ENCODE measurements at places on chromosomes 7 and 10. TPM values are rescaled to one million over a fixed set of nuclear protein-coding genes. Genes with fewer than 3 reads are reported as not detected.
A peak's percentile ranks its signal among the peaks of the same experiment; 100 is the strongest.

- H3K27me3 ChIP-seq, result no peaks in the 10 kb centered on the region
- no peak overlapping the region for H3K27ac ChIP-seq
- peak; percentile 62 for DNase-seq
- H3K4me1 ChIP-seq, result no peaks in the 10 kb centered on the region
These were observed 11.4 kb upstream of the SCART1 start for GRCh38 chr10:133442191-133442966.

DNA sequence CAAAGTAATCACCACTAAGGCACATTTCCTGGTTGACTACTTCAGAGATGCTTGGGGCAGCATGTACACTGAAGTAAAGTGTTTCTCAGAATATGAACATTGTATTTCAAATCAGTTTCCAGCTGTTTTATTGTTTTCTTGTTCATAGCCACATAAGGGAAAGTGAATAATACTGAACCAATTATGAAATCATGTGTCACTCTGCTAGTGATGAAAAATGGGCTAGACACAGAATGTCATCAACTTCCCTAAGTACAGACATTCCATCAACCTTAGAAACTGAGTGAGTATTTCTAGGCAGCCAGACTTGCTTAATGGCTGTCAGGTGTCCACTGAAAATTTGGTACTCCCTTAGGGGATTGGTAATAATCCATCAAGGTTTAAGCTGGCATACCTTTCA lies 603.5 kb downstream of the ARL4A start:
- H3K36me3 ChIP-seq, result no peaks in the 10 kb centered on the region
- no peak for DNase-seq
- no peak overlapping the region for H3K27ac ChIP-seq
- no peak overlapping the region for H3K4me3 ChIP-seq
- no peaks in the 10 kb centered on the region for H3K4me1 ChIP-seq

DNA sequence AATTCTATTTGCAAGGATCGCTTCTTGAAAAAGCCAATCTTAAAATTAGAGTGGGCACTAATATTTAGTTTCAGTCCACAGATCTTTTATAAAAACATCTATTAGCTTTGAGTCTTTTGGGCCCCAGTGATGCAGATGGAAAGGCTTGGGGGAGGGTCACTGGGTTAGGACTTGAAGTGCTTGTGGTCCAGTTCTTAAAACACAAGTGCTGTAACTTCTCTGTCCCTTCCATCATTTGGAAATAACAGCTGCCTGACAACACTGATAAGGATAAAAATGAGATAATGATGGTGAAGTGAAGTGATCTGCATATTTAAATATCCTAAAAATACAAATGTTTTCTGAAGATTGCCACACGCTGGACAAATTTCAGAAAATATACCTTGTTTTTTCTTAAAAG lies 37.1 kb upstream of the ZRANB1 start:
- no peak for DNase-seq
- no peak overlapping the region for H3K27ac ChIP-seq
- H3K4me1 ChIP-seq, result no peaks in the 10 kb centered on the region

DNA sequence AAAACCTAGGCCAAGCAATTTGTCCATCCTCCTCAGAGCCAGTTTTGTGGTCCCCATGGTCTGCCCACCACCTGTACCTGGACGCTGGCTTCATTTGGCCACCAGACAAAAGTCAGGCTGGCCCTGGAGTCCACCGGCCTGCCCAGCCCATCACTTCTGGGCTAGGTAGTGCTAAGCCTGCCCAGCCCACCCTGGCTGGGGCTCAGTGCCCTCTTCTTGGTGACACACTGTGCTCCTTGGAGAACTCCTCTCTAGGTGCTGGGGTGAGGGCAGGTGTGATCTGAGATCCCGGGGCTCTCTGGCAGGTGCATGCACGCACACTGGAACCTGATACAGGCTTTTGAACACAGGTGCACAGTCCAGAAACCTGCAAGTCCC lies 1.1 kb downstream of the AIFM2 start:
- H3K27me3 ChIP-seq, result no peaks in the 10 kb centered on the region
- no peak for DNase-seq
- no peaks in the 10 kb centered on the region for H3K36me3 ChIP-seq
- H3K4me3 ChIP-seq, result peak overlapping the region; percentile 87

DNA sequence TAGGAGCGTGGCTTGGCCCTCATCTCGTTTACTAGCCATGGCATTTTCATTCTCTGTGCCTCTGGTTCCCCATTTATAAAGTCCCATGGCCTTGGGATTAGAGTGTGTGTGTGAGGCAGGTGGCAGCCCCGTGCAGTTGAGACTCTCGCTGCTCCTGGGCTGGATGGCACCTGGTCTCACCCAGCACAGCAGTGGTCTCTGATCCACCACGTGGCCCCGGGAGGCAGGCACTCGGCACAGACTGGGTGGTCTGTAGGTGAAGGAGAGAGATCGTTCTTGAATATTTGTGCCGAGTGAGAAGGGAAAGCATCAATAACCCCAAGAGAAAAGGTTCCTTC lies 50.4 kb downstream of the CALML3 start:
- no peak for DNase-seq
- no peak overlapping the region for H3K4me3 ChIP-seq
- no peaks in the 10 kb centered on the region for H3K27me3 ChIP-seq
- peak overlapping the region; percentile 53 for H3K27ac ChIP-seq
- peaks cover 37% of the 10 kb centered on the region for H3K4me1 ChIP-seq
- H3K36me3 ChIP-seq, result no peaks in the 10 kb centered on the region

DNA sequence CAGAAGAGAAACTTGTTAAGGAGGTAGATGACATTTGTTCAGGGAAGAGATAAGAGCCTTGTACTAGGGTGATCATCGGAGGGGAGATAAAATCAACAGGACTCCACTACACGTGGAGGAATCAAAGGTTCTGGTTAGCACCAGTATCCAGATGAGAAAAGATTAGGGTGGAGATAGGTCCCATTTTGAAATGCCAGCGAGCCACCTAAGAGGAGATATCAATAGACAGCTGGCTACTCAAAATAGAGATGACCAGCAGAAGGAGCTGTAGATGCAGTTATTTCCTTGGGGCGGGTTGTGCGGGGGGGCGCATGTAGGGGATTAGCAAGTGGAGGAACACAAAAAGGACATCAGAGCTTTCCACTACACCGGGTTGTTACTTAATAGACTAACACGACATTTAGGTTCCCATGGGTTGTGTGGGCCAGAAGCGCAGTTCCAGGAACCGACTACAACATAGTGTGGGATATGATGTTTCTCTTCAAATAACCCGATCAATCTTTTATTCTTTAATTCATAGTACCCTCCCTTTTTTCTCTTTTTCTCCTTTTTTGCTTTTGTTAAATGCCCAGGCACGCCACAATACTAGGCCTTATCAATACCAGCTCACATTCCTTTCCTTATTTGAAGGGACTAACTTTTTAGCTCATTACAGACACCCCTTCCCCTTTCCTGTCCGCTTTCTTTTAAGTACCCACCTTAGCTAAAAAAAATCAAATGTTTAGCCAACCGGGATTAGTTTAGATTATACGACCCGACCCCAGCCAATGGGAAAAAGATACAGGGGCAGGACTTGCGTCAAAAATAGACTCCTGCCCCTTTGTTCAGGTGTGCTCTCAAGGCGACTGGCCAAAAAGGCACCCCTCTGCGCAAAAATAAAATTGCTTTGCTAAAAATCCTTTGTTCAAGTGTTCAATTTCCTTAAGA lies 2.0 kb upstream of the KIF11 start:
- H3K27ac ChIP-seq, result peak overlapping the region; percentile 98
- H3K4me3 ChIP-seq, result peak overlapping the region; percentile 71
- no peaks in the 10 kb centered on the region for H3K36me3 ChIP-seq
- peaks cover 27% of the 10 kb centered on the region for H3K4me1 ChIP-seq
- no peak for DNase-seq

DNA sequence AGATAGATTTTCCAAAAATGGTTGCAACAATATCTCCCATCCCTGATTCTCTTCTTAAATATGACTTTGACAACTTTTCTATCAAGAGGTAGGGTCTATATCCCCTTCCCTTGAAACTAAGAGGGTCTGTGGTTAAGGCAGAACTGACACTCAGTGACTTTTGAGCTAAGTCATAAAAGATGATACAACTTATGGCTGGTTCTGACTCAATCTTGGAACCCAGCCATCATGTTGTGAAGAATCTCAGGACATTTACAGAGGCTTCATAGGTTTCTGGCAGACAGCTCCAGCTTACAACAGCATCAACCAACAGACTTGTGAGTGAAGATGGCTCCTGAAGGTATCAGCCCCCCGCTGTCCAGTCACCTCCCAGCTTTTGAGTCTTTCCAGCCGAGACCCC lies 203.5 kb downstream of the RNLS start:
- no peaks in the 10 kb centered on the region for H3K27me3 ChIP-seq
- H3K4me3 ChIP-seq, result no peak overlapping the region
- H3K36me3 ChIP-seq, result no peaks in the 10 kb centered on the region
- no peak overlapping the region for H3K27ac ChIP-seq
- H3K4me1 ChIP-seq, result no peaks in the 10 kb centered on the region
- no peak for DNase-seq

DNA sequence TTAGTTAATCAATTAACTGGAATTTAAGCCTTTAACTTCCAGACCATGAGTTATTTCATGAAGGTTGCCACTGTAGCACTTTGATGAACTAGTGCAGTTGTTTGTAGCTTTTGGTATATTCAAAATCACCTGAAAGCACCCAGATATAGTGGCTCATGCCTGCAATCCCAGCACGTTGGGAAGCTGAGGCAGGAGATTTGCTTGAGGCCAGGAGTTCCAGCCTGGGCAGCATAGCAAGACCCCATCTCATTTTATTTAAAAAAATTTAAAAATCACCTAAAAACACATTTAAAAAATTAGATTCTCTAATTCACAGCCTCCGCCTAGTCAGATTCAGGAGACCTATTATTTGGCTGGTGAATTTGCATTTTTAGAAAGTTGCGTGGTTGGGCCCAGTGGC lies 9.0 kb downstream of the TBC1D12 start:
- H3K4me3 ChIP-seq, result no peak overlapping the region
- no peak overlapping the region for H3K27ac ChIP-seq
- DNase-seq, result no peak
- H3K4me1 ChIP-seq, result no peaks in the 10 kb centered on the region
- H3K27me3 ChIP-seq, result no peaks in the 10 kb centered on the region
- H3K36me3 ChIP-seq, result no peaks in the 10 kb centered on the region

DNA sequence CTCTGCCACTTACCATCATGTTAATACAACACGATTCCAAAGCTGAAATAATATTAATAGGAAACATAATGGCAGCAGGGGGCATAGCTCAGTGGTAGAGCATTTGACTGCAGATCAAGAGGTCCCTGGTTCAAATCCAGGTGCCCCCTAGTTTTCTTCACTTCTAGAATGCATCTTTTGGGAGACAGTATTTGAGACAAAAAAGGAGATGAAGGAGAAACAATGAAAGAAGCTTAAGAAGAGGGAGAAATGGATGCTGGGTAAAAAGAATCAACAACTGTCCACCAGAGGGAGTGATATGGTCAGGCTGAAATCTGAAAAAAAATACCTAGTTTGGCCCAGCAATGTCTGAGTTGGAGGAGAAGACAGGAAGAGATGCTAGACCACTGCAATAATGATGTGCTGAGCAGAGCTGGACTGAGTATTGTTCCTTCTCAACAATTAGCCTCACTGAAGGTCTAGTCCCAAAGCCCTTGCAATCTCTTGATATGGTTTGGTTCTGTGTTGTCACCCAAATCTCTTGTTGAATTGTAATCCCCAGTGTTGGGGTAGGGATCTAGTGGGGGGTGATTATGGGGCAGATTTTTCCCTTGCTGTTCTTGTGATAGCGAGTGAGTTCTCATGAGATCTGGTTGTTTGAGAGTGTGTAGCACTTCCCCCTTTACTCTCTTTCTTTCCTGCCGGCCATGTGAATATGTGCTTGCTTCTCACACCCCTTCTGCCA lies 48.3 kb downstream of the ZNF783 start:
- H3K27me3 ChIP-seq, result no peaks in the 10 kb centered on the region
- no peaks in the 10 kb centered on the region for H3K4me1 ChIP-seq
- H3K4me3 ChIP-seq, result no peak overlapping the region
- H3K27ac ChIP-seq, result no peak overlapping the region
- DNase-seq, result no peak

DNA sequence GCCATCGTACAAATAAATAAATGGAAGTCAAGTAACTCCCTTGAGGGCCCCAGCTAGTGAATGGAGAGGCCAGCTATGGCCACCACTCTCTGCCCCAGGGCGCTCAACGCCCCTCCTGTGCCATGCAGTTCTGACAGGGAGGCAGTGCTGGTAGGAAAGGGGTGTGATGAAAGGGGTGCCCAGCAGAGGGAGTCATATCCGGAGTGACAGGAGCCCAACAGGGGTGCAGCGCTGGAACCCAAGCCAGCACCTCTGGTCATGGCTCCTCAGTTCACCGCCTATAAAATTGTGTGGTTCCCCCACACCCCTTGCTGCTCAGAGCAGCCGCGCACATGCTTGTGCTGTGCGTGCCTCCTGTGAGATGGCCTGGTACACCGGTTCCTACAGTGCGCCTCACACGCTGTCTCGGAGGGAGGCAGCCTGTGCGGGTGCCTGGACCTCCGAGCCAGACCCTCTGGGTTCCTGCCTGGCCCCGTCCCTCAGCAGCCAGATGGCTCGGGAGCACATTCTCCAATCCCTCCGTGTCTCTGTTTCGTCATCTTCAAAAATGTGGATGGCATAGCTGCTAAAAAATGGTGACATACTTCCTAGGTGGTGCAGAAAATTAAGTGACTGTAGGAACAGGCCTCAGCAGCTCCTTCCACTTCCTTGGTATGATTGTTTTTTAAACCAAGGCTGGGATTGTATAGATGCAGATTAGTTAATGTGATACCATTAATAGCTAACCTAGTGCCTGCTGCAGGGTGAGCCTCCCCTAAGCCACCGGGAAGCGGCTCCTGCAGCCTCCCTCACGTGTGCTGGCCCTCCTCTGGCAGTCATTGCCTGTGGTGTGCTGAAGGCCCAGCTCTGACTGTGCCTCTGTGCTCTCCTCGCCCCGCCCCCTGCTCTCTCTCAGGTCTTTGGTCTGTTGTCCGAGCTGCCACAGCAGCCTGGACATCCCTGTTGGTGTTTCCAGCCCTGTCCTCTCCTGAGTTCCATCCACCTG lies 125.8 kb downstream of the EGFR start:
- H3K4me1 ChIP-seq, result peaks cover 34% of the 10 kb centered on the region
- peak; percentile 85 for DNase-seq
- H3K27me3 ChIP-seq, result no peaks in the 10 kb centered on the region
- H3K36me3 ChIP-seq, result peaks cover 58% of the 10 kb centered on the region
- no peak overlapping the region for H3K27ac ChIP-seq

DNA sequence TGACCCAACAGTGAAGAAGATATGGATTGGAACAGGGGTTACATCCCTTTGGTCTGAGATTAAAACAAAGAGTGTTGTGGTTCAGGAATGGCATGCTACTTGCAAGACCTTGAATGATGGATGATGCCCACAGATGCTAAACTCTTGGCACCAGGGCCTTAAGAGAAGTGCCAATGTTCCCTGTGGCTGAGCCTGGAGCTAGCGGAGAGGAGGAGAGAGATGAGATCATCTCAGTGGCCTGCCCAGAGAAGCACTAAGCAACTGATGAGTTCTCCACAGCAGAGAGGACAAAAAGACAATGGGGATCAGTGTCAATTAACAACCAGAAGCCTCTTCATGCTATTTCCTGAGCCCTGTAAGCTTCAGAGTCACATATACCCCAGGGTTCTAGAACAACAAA lies 97.8 kb downstream of the ELAPOR2 start:
- H3K36me3 ChIP-seq, result no peaks in the 10 kb centered on the region
- no peak overlapping the region for H3K27ac ChIP-seq
- no peaks in the 10 kb centered on the region for H3K4me1 ChIP-seq
- H3K4me3 ChIP-seq, result no peak overlapping the region
- H3K27me3 ChIP-seq, result no peaks in the 10 kb centered on the region

The CDC14C gene
- total RNA-seq, result not detected

The C10orf67 gene
- not detected for total RNA-seq

The NRAP gene
- not detected for total RNA-seq

The ITPRID1 gene
- total RNA-seq, result not detected

The CHRM2 gene
- total RNA-seq, result 20.0 TPM
